ENCODE measurements at places on chromosomes 7 and 10.

DNA sequence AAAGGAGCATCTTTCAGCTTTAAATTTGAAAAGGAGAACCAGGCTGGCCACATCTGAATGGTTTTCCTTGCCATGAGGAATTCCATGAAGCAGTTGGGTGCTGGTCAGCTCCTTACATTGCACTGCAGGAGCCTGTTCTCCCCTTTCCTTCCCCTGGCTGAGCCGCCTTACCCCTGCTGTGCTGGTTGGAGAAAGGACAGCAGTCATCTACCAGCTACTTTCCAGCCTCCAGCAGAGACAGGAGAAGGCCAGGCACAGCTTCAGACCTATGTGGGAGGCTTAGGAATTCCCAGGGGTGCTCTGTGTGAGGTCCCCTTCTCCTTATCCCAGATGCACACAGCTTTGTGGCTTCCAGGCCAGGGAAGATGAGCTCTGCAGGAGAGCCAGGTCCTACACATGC is 4.7 kb downstream of the C10orf71 start:
- no peak for DNase-seq

DNA sequence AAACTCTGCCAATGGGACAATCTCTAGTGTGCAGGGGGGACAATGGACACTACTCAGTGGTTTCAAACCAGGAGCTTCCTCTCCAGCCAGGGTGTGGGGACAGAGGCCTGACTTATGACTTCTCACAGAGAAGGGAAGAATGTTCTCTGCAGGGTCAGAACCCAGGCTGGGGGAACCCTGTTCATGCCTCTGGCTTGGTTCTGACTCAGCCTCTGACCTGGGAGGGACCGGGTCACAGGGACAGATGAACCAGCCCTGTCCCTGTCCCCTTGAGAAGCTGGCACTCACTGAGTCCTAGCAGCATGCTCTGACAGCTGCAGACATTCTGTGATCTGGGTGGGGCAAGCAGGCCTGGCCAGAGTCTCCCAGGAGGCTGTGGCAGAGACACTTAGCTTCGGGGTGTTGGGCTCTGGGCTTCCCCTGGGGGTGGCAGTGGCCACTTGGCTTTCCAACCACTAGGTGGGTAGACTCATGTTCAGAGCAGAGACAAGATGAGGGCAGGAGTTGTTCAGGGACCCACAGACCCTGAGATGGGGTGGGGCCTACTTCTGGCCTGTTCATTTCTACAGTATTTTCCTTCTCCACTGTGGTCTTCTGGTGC is 13.6 kb downstream of the TSPAN15 start:
- DNase-seq, result no peak

DNA sequence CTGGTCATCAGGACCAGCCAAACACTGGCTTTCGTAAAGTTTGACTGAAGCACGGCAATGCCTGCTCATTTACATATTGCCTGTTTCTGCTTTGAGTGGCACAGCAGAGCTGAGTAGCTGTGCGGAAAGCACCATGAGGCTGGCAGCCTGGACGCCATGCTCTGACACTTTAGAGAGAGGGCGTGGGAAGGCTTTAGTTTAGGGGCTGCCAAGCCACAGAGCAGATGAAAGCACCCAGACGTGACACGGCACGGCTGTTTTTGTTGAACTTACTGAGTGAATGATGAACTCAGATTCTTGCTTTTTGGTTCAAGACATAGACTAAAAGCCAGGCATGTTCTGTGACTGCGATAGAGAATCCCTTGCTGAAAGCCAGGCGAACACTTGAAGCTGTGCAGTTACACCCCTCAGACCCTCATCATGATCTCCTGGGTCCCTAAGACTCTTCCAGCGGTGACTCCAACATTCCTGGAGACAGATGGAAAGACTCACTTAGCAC is 182.1 kb downstream of the ZMYND11 start:
- DNase-seq, result no peak

DNA sequence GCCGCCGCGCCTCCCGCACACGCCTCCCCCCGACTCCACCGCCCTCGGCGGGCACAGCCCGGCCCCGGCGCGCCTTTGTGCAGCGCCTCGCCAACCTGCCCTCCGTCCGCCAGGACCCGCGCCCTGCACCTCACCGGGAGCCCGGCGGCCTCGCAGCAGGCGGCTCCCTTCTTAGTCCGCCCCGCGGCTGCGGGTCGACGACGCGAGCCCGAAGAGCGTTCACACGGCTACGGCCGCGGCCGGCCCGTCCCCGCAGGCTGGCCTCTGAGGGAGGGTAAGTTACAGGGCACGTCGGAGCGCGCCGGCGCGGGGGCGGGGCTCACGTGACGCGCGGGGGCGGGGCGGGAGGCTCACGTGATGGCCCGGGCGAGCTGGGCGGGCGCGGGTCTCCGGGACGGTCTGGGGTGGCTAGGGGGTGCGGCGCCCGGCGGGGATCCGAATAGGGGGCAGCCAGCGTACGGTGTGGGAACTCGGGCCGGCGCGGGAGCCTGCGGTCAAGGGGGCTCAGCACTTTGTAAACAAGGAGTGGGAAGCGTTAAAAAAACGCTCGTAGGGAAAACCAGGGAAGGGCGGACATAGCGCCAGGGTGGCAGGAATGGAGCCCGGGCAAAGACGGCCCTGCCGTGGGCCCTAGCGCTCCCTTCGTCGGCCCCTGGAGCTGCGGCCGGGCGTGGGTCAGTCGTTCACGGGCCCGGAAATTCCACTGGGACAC is at the start of gene ARHGAP12:
ARHGAP12 (minus strand) TSS at position 283 of the 712 bp plus-strand sequence. CDS start 19,976 bp downstream, outside the sequence.
- peak; percentile 83 for DNase-seq

GRCh38 chr7:27665531-27665930 is 2.8 kb upstream of the HIBADH start:
- no peak for DNase-seq

DNA sequence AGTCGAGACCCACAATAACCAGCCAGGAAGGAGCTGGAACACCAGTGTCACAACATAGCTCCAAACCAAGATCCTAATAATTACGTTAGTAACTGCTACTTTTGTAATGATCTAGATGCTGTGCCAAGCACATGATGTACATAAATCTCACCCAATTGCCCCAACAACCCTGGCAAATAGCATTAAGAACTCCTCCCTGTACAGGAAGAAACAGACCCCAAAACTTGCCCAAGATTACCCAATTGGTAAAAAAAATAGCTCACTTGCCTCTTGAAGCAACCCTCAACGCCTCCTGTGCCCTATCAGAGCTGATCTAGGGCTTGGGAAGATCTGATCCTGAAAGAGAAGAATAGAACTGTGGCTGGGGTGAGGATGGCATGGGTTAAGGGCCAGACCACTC is 628.7 kb upstream of the AUTS2 start:
- no peak for DNase-seq

DNA sequence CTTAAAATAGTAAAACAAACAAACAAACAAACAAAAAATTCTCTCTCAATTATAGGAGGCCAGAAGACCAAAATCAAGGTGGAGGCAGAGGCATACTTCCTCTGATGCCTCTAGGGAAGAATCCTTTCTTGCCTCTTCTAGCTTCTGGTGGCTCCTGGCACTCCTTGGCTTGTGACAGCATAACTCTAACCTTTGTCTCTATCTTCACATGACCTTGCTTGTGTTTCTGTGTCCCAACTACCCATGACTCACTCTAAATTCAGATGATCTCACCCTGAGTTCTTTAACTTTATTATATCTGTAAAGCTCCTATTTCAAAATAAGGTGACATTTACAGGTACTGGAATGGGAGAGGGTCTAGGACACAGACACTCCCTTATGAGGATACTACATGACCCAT is 88.3 kb upstream of the ANTXRL start:
- DNase-seq, result no peak

- DNase-seq, result no peak
Observed at GRCh38 chr7:151595702-151596350, 76.1 kb upstream of the RHEB start.

DNA sequence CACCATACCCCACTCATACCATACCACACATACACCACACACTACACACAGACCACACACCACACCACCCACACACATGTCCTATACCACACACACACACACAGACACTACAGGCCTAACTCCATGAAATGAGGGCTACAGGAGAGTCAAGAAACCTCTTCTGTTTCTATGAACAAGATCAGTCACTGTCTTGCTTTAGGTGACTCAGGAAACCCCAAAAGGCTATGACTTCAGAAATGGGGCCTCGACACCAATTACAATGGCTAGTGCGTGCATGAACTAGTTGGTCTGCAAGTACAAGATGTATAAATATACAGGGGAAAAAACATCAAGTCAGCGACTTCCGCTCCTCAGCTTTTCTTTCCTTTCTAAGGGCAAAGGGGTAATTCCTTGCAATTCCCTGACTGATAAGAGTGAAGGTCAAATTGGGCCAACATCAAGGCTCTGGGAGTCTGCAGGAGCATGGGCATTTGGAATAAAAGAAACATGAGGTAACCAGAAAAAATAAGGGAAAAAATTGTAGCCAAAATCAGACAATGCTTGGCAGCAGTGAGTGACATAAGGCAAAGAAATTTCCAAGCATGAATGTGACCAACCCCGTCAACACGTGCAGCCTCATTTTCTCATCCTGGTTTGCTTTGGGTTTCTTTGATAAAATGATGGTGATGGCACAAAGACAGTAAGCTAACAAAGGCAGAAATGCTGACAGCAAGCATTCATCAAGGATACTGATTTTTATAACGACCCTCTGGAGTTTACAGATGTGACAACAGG is 1.5 kb downstream of the PKD1L1 start:
- no peak for DNase-seq

GRCh38 chr10:43255634-43256431 is 11.0 kb downstream of the RASGEF1A start:
- DNase-seq, result no peak

DNA sequence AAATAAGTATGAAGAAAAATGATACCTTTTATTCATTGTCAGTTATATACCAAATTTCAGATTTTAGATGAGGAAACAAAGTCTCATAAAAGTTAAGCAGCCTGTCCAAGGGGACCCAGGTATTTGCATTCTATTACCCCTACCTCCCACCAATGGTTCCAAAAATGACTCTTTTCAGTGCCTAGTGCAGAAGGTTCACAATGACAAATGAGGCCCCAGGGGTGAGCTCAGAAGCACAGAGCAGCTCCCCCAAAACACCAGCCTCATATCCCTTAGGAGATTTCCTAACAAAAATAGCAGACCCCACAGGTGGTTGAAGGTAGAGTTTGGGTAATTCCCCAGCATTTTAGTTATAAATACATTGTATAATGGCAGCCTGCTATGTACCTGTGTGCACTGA is 168.6 kb downstream of the REEP3 start:
- DNase-seq, result no peak

DNA sequence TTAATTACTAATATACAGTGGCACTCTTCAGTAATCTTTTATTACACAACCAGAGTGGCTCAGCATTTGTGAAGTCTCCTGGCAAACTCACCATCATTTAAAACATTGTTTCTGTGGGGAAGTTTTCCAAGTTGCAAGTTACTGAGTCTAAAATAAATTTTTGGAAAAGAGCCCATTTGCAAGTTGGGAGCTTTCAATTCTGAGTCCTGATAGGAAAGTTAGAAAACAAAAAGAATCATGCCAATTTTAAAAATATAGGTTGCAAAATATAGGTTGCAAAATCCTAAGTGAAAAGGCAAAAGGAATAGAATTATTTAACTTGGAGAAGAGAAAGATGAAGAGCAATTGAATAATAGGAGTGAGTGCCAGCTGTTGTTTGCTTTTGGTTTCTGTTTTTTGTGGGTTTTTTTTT is 378.8 kb upstream of the C7orf33 start:
- no peak for DNase-seq

- DNase-seq, result no peak
Observed at GRCh38 chr7:23472556-23472955, 2.3 kb upstream of the IGF2BP3 start.

- DNase-seq, result no peak
Observed at GRCh38 chr7:44988701-44989100, 9.9 kb upstream of the MYO1G start.

GRCh38 chr10:79298403-79299244 is 48.6 kb upstream of the PPIF start:
- no peak for DNase-seq

- DNase-seq, result peak; percentile 10
Observed at GRCh38 chr7:21507627-21508343, 35.1 kb upstream of the DNAH11 start.

GRCh38 chr7:156049366-156049765 is 237.1 kb upstream of the SHH start:
- no peak for DNase-seq

DNA sequence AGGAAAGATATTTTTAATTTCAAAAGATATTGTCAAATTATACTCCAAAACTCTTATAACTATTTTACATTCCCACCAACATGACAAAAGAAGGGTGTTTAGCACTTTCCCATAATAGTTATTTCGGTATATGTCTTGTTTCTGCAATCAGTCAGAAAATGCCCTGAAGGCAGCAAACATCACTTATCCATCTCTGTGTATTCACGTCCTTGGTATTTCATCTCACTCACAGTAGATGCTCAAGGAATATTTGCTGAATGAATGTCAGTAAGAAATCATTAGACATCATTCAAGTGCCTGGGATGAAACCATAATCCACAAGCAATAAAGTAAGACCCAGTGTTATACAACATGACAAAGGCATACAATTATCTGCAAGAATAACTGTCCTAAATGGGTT is 112.7 kb downstream of the GFRA1 start:
- no peak for DNase-seq

GRCh38 chr10:35913628-35914027 is 271.5 kb upstream of the FZD8 start:
- DNase-seq, result no peak

DNA sequence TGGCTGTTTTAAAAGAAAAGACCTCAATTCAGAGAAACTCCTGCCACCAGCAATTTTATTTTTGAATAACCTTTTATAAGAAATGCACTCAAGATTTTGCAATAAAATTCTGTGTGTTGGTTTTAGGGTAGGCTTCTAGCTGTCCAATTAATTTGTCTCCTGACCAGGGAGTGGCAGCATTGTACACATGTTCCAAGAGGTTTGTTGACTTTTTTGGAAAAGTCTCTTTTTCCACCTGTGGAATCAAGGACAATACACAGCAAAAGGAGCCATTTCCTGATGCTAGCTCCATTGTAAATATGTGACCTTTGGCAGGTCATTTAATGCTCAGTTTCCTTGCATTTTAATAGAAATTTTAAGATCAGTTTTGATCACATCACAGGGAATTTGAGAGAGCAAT is 1.8 kb downstream of the GIMAP5 start:
- no peak for DNase-seq

DNA sequence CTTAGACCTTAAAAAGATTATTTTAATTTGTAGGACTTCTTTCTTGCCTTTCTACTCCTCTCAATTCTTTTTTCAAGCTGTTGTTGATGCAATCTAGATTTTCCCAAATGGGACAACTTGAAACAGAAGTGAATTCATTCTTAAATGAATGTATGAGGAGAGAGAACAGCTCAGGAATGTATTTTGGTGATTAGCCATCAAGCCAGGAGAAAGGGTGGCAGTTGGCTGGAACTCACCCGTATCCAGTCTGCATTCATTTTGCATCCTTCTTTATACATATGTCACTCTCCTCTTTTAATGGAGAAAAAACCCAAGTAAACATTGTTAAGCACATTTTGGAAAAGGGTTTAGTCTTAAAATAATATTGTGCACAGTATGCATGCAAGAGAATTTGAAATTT is 251.3 kb downstream of the REEP3 start:
- no peak for DNase-seq

All from T-helper 9 cell (primary cell).